Suppressor macrophage treated with lipopolysaccharide for 4 hours (primary cell): ENCODE measurements at places on chromosomes 7 and 10.
A peak's percentile ranks its signal among the peaks of the same experiment; 100 is the strongest.

GRCh38 chr7:30321089-30321881, 36.9 kb downstream of the ZNRF2 start:
- no peak for DNase-seq

DNA sequence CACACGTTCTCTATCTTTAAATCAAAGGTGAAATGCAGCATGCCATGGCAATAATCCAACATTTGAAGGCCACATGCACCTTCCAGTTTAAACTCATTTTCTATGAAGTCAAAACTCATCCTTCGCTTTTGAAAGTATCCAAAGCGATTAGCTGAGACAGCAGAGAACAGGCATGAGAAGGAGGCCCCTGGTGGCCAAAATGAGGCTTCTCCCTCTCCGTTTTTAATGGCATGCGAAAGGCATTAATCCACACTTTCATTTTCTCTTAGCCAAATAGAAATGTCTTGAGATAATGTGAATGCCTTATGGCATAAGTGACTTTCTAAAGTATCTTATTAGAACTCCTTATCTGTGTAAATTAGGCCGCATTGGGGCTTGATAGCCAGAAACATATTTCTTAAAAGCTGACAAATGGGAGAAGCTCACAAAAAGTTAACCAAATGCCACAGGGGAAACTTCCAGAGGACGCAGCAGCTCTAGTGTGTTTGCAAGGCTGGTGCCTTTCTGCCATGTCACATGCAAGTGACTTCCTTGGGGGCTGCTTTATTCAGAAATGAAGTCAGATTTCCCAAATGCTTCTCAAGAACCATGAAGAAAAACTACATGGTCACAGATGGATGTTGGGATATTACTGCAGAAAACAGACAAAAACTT, 1189.6 kb downstream of the SORCS1 start:
- DNase-seq: no peak

GRCh38 chr10:28571265-28571664, 38.3 kb downstream of the WAC start:
- no peak for DNase-seq

GRCh38 chr10:43128958-43129706, 9.1 kb upstream of the CSGALNACT2 start:
- peak; percentile 92 for DNase-seq

DNA sequence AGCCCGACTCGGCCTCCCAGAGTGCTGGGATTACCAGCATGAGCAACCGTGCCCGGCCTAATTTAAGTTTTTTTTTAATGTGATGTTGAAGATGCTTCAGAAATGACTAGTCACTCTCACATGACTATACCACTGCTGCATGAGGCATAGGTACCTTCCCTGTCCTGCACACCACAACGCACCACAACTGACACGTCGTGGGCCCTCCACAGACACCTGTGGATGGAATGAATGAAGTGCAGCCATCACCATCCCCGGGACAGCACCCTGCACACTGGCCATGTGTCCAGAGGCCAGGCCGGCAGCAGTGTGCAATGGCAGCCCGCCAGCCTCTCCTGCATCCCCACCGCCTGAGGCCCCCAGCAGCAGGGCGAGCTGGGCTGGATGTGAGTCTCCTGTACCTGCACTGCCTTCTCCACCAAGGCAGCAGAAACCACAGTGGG, 55.1 kb downstream of the VOPP1 start:
- no peak for DNase-seq

- DNase-seq: peak; percentile 83
Measured at GRCh38 chr7:28389504-28390395, 22.6 kb upstream of the CREB5 start.

DNA sequence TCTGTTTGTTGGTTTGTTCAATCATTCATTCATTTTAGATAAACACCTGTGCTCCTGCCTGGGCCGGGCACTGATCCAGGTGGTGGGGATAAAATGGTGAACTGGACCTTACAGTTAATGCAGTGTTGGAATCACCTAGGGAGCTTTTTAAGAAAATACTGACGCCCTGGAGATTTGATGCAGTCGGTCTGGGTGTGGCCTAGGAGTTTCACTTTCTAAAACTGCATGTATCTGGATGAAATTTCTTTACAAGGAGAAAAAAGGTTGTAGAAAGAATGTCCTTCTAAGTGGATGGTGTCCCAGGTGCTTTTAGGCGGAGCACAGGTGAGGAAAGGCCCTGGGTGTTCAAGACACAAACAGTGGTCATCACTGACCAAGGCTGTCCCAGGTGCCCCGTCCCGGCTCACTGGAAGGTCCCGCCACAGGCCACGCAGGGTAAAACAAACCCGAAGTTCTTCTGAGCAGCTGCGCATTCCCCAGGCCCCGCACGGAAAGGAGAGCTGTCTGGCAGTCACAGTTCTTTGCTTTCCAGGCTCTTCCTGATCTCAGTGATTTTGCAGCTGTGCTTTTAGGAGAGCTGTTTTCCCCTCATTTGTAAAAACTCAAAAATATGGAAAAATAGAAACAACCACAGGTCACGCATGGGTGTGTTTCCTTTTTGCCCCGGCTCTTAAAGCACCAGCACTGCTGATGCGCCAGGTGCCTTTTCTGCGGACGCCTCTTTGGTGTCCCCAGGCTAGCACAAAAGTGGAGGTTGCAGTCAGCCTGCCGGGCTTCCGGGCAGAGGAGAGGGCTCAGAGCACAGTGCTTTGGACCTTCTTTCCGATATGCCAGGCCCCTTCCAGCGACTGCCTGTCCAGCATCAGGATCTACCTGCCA, 161.9 kb downstream of the GRK5 start:
- no peak for DNase-seq
